ENCODE measurements at places on chromosomes 16 and 17.

- DNase-seq: no peak
These were observed 6.2 kb downstream of the BRCA1 start for GRCh38 chr17:43118679-43119615.

DNA sequence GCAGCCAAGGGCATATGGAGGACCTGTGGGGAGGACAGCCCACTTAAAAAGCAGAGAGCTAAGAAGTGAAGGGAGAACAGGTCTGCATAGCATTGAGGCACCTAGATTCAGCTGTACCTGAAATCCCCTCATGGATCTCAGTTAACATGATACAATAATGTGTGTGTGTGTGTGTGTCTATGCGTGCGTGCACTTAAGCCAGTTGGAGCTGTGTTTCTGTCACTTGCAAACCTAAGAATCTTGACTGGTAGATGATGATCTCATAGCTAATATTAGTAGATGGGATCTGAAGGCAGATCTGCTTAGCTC, 1.7 kb upstream of the ITPRIPL2 start:
- DNase-seq: no peak

GRCh38 chr17:61659437-61659836, 68.4 kb upstream of the NACA2 start:
- DNase-seq: no peak

DNA sequence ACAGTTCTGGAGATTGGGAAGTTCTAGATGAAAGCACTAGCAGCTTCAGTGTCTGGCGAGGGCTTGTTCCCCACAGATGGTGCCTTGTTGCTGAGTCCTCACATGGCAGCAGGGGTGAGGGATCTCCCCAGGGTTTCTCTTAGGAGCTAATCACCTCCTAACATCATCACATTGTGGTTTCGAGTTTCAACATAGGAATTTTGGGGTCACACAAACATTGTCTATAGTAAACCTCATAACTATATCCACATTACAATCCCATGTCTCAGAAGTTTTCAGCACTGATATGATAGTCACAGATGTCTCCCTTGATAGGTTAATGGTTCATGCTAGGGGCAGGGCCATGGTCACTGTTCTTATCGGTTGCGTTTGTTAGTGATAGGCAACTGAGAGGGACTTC, 13.8 kb downstream of the CLUAP1 start:
- no peak for DNase-seq

- DNase-seq: no peak
These were observed 39.8 kb upstream of the MMP2 start for GRCh38 chr16:55439101-55439690.

DNA sequence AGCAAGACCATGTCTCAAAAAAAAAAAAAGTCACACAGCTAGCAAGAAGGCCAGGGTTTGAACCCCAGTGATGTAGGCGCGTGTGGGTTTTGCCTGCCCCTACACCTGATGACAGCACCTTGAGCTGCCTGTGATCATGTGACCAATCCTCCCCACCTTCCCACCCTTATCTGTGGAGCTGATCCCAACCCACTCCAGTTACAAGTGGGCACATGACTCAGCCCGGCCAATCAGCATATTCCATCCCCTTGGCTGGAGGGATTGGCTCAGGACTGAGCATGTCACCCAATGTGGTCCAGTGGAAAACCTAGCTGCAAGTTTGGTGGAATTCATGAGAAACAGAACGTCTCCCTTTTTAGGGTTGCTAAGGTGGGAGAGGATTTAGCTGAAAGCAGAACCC, 6.6 kb downstream of the TMEM114 start:
- DNase-seq: no peak

DNA sequence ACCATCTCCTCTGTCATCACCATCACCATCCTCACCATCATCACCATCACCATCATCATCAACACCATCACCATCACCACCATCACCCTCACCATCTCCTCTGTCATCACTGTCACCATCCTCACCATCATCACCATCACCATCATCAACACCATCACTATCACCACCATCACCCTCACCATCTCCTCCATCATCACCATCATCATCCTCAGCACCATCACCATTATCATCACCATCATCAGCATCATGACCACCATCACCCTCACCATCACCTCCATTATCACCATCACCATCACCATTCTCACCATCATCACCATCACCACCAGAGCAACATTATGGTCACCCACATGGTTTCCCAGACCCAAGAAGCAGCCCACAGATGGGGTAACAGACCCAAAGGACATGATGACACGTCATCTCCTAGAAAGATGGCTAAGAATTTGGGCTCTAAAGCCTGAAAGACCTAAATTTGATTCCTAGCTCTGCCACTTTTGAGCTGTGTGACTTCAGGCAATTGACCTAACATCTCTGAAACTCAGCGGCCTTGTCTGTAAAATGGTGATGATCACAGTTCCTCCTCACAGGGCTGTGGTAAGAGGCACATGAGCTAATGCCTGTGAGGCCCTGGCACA, 14.6 kb downstream of the SCNN1B start:
- no peak for DNase-seq

- no peak for DNase-seq
These were observed 6.2 kb upstream of the RAMP2 start for GRCh38 chr17:42754782-42755181.

- DNase-seq: peak; percentile 26
These were observed 21.8 kb downstream of the CEP131 start for GRCh38 chr17:81200695-81201580.

GRCh38 chr17:55295411-55296170, 30.8 kb downstream of the HLF start:
- DNase-seq: peak; percentile 68

- no peak for DNase-seq
These were observed 9.5 kb upstream of the FAM83G start for GRCh38 chr17:19013806-19014627.

- DNase-seq: no peak
These were observed 9.7 kb downstream of the CACNG1 start for GRCh38 chr17:67054011-67054591.

GRCh38 chr16:46711106-46712058, 21.9 kb downstream of the ORC6 start:
- DNase-seq: no peak

GRCh38 chr17:58231641-58232040, 6.7 kb upstream of the LPO start:
- no peak for DNase-seq

GRCh38 chr16:4564661-4565267, 8.6 kb downstream of the C16orf96 start:
- DNase-seq: no peak

- no peak for DNase-seq
These were observed 1380.6 kb downstream of the CDH8 start for GRCh38 chr16:60655514-60656153.

DNA sequence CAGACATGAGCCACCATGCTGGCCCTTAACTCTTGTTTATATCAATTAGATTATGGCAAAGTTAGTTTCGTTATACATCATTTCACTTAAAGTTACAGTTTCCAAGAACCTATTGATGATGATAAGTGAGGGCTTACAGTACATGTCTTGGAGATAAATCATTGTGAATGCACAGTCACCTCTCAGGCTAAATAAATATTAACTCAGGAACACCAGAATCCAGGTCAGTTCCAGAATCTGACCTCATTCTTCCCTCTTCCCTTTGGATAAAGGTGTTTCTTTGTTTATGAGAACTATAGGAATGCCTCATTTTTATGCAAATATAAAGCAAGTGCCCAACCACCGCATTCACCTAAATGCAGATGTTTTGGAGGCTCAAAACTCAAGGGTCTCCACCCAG, 48.4 kb upstream of the CRYM start:
- no peak for DNase-seq

- DNase-seq: no peak
These were observed 50.7 kb downstream of the GNA13 start for GRCh38 chr17:65005858-65006257.

- DNase-seq: no peak
These were observed at the start of gene MC1R for GRCh38 chr16:89918453-89919347. Gene MC1R (plus strand): TSS chr16:89918862. CDS start chr16:89919259, 397 bp downstream.

DNA sequence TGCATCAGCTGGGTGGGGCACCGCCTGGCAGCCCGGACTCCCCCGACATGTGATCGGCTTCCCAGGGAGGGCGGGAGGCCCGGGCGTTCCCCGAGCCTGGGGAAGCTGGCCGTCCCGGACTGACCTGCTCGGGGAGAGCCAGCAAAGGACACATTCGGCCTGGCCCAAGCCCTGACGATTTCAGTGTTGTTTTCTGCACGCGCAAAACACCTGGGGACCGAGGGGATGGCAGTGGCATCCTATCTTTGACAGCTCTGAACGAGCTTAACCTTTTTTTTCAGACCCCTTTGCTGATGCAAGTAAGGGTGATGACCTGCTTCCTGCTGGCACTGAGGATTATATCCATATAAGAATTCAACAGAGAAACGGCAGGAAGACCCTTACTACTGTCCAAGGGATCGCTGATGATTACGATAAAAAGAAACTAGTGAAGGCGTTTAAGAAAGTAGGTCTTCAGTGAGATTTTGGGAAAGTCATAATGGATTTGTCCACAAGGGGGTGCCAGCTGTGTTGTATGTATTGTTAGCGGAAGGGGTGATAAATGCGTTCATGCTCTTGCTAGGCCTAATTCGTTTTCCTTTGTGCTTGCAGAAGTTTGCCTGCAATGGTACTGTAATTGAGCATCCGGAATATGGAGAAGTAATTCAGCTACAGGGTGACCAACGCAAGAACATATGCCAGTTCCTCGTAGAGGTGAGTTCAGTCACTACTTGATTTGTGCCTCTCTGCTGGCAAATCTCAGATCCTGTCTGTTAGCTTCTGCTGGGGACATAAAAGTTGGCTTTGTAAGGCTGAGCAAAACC, 1.0 kb downstream of the EIF1 start:
- peak; percentile 50 for DNase-seq

DNA sequence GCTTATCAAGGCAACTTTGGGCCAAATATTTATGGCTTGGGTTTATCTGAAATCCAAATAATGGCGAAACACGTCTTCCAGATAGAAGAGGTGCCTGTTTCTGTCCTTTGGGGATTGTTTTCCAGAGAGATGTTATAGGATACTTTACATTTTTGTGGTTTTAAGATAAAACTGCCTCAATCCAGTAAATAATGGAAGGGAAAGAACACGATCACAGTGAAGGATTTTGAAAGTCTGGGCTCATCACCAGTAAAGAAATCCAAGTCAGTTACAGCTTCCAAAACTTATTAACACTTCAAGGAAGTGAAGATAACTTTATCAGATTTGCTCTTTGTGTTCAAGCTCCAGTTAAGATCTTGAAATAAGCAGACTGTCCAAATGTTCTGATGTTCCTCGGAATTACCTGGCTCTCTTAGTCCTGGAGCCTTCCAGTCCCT, 30.1 kb downstream of the DNAH2 start:
- DNase-seq: no peak

- DNase-seq: no peak
These were observed 128.4 kb upstream of the GOT2 start for GRCh38 chr16:58862334-58863021.

DNA sequence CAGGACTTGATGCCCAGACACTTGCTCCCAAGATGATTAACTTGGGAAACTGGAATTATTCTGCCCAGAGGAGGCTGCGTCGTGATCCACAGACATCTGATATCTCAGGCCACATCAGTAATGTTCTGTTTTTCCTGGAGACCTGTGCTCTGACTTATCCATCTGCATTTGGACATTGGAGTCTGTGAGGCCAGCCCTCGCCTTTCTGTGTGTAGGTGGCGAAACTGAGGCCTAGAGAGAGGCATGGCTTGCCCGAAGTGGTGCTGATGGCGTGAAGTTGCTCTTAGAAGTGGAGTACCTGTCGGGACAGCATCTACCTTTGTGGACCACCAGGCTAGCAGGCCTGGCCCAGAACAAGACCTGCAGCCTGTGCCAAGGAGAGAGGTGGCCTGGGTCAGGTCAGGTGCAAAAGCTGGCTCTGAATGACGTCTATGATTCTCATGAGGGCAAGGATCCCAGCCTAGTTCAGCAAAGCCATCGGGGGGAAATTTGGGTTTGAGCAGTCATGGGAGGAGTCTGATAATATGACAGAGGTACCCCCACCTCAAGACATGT, 186.8 kb upstream of the ZNF469 start:
- DNase-seq: no peak

DNA sequence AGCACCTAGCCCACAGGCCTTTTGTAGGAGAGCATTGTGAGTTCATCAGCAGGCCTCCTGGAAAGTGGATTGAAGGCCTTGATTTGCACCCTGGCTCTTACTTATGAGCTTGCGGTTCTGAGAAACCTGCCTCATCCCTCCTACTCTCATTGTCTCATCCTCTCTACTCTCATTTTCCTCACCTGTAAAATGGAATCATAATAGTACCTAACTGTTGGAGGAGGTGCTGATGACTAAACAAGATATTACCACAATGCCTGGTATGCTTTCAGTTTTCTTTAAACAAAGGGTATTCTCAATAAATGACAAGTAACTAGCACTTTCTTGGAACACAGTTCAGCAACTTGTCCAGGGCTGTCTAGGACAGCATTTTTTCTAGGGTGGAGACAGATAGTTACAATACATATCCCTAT, 243.1 kb upstream of the MAF start:
- peak; percentile 26 for DNase-seq

GRCh38 chr16:19488213-19488640, 33.7 kb downstream of the GDE1 start:
- DNase-seq: no peak

DNA sequence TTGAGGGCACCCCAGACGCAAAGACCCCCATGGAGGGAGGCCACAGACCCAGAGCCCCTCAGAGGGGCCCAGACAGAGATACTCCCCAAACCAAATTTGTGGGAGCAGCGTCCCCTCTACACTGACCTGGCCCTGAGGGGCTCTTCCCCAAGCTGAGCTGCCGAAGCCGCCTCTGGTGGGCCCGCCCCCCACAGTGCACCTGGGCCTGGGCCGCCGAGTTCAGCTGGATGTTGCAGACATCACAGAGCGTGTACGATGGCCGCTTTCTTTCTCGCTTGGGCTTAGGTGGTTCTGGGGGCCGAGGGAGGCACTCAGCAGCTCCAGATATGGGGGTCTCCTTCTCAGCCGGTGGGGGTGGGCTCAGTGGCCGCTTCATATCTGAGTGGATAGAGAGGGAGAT, 12.3 kb upstream of the C17orf113 start:
- DNase-seq: no peak

DNA sequence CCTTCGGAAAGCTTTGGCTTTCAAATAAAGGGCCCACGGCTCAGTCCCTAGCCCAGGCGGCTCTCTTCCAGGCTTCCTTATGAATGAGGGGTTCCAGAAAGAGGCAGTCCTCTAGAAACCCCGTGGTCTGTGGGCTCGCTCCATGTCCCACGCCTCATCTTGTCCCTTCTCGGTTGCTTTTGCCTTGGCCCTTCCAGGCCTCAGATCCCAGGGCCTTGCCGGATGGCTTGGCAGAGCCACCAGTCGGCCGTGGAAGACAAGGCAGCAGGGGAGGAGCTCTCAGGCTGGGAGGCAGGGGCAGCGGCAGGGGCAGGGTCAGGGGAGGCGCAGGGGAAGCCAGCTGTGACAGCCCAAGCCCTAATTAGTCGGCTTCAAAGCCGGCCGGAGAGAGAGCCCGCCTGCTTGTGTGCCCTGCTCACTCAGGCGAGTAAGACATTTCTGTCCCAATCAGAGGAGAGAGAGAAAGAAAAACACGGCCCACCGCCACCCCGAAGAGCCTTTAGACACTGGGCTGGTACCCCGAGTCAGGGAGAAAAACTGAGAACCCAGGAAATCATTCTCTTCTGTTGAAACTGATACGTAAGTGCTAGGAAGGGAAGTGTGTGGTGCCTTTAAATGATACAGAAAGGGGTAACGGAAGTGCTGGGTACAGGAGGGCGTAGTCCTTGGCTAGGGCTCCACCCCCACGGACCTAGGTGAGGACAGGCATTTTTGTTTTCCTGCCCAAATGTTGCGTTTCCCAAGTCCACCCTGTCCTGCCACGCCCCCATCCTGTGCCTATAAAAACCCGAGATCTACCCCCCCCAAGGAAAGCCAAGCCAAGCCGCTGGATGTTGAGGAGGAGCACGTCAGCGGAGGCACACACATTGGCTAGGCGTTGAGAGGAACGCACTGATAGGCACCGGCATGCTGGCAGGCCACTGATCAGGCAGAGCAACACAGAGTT, 27.8 kb upstream of the MEIOC start:
- DNase-seq: no peak
